ENCODE measurements at places on chromosomes 1 and 21.

- no peak for DNase-seq
These were observed 29.2 kb downstream of the LEMD1 start for GRCh38 chr1:205392650-205393049.

DNA sequence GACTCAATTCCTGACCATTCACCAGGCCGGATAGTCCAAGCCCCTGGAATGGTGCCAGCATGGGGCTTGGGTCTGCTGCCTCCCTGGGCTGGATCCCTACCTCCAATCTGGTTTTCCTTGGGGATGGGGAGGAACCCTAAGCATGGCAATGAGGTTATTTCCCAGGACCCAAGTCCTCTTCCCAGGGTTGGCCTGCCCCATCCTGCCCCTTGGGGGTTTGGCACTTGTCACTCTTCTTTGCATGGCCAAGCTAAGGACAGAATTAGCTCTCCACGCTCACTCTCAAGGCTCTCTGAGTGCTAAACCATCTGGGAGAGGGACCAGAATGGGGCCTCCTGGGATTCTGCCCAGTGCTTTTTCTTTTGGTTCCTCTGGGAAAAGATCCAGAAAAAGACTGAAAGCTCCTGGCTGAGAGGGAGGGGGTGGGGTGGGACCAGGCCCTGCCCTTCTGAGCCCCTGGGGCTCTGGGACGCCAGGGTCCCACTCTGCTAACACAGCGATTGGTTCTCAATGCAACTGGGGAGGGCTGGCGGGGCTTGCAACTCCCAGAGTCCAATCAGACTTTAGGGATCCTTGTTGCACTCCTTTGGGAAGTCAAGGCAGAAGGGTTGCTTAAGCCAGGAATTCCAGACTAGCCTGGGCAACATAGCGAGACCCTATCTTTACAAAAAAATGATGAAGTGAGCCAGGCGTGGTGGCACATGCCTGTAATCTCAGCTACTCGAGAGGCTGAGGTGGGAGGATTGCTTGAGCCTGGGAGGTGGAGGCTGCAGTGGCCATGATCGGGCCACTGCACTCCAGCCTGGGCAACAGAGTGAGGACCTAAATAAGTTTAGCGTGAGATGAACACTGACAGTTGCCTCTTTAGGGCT lies 52.7 kb downstream of the DHRS3 start:
- no peak for DNase-seq

DNA sequence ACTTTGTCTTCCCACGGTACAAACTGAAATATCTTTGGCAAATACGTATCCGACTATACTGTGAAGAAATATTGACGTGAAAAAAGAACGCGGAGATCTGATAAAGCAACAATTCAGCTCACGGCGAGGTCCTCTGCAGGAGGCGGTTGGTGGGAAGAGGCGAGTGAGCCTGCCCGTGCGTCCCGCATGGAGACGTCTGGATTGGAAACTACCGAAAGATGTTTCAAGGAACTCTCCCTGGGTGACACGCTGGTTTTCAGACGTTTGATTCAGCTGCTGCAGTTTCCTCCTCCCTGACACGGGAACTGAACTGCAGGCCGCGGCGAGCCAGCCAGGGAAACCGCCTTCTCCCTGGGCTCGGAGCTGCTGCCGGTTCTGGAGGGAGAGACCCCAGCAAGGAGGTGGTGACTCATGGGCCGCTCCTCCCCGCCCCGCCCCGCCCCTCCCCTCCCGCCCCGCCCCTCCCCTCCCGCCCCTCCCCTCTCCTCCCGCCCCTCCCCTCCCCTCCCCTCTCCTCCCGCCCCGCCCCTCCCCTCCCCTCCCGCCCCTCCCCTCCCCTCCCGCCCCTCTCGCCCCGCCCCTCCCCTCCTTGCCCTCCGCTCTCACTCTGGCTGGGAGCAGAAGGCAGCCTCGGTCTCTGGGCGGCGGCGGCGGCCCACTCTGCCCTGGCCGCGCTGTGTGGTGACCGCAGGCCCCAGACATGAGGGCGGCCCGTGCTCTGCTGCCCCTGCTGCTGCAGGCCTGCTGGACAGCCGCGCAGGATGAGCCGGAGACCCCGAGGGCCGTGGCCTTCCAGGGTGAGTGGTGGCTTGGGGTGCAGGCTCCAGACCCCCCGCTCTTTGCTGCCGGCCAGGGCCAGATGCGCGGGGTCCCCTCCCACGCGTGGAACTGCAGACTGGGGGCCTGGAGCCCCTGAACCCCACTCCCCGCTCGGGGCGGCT lies at the start of gene COL6A1:
COL6A1 (plus strand) TSS at position 620 of the 941 bp plus-strand sequence; CDS start at position 701, 81 bp downstream.
- peak; percentile 69 for DNase-seq

DNA sequence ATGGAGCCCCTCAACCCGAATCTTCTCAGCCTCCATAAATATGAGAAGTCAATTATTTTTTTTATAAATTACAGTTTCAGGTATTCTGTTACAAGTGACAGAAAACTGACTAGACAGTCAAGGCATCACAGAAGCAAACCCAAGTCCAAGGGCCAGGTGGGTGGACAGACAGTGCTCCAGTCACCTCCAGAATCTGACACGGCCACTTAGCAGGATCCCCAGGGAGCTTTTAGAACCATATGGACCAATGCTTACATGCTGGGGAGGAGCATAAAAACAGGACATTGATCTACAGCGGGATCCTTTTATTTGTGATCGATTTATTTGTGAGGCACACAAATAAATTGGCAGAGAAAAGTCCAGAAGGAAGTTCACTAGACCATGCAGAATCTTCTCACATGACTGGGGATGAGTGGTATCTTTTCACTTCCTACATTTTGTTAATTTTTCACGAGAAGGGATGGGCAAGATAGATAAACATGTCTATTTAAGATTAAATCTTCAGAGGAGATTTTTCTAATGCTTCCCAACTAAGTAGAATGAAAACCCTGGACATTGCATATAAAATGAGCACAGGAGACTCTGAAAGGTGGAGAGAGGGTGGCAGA lies 15.0 kb downstream of the ZNF496 start:
- no peak for DNase-seq

DNA sequence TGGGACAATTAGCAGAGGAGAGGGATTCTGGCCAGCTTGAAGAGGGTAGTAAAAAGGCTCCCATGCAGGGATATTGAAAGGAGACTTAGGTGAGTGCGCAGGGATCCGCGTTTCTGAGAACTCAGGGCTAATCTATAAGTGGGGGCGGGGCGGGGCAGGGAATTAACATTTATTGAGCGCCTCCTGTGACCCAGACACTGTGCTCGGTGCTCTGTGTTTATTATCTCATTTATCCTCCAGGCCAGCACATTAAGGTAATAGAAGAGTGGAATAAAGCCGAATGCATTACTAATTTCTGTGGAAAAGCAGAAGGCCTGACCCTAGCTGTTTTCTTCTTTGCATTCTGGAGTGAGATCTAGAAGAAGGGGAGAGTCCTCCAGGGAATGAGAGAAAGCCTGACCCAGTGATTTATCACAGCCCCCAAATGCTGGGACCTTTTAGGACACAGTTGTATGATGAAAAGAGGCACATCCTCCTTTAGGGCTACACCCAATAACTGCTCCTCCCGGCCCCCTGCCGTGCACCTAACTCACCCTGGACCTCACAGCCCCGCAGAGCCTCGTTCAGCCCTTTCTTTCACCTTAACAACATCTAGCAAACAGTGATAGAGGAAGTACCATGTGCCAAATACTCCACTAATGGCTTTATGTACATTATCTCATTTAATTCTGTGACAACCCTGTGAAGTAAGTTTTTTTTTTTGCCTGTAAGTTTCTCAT lies 317.6 kb downstream of the PBX1 start:
- DNase-seq: no peak

GRCh38 chr1:89548122-89548857 lies 23.7 kb downstream of the LRRC8B start:
- no peak for DNase-seq

GRCh38 chr1:72285074-72285425 lies 2.7 kb upstream of the NEGR1 start:
- no peak for DNase-seq

GRCh38 chr1:19656134-19656779 lies 8.4 kb upstream of the HTR6 start:
- DNase-seq: no peak

- DNase-seq: no peak
These were observed 102.3 kb downstream of the OMA1 start for GRCh38 chr1:58443986-58444868.

GRCh38 chr1:24769656-24770651 lies 24.7 kb downstream of the CLIC4 start:
- DNase-seq: peak; percentile 95

GRCh38 chr1:172146141-172146850 lies 274.2 kb upstream of the C1orf105 start:
- DNase-seq: no peak

GRCh38 chr1:210755991-210756659 lies 377.8 kb downstream of the KCNH1 start:
- DNase-seq: no peak

GRCh38 chr1:200620273-200621131 lies at the start of gene KIF14:
KIF14 (minus strand) TSS chr1:200620751; CDS start chr1:200618723, 2,028 bp downstream.
- peak; percentile 92 for DNase-seq

GRCh38 chr1:212488436-212489283 lies 55.9 kb downstream of the NENF start:
- DNase-seq: peak; percentile 37

DNA sequence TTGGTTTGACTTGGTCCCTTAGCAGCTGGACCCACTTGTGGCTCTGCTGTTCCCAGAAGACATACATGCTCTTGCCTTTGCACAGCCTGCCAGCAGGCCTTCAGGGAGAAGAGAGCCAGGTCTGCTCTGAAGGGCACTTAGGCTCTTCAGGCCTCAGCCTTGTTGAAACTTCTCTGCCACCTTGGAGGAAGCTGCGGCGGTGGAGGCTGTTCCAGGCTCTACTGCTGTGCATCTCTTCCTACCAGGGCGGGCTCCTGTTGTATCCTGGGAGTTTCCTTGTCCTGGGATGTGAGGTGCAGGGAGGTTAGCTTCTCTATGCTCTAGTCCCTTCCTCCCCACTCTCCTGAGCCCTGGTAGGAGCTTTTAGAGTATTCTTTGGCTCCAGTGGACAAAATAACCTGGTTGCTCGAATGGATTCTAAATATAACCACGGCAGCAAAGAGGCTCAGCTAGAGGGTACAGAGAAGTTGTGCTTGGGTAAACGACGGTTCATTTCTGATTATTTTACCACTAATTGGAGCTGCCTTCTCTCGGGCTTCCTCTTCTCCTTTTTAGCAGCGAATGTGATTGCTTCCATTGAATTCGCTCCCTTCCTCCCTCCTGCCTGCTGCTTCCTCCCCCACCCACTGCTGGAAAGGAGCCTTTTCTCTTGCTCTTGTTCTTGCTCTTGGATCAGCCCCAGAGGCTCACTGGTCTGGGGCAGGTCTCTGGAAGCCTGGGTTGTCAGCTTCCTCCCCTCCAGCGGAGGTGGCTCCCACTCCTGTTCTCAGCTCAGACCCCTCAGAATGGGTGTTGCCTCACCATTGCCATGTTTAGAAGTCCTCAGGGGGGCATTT lies 126.6 kb upstream of the CACNA1E start:
- no peak for DNase-seq

DNA sequence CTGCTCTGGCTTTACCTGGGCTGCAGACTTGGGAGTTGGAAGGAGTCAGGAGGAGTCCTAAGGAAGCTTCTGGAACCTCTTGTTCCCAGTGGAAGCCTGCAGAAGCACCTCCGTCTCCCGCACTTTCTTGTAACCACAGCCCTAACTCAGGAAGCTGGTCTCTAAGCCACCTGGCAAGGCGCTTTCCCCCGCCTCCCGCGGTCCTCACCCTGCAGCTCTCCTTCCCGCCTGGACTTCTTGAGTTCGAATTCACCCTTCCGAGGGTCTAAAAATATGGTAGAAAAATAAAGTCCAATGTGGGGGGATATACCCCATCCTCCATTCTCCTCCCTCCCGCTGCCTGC lies 15.1 kb downstream of the PAX7 start:
- no peak for DNase-seq

DNA sequence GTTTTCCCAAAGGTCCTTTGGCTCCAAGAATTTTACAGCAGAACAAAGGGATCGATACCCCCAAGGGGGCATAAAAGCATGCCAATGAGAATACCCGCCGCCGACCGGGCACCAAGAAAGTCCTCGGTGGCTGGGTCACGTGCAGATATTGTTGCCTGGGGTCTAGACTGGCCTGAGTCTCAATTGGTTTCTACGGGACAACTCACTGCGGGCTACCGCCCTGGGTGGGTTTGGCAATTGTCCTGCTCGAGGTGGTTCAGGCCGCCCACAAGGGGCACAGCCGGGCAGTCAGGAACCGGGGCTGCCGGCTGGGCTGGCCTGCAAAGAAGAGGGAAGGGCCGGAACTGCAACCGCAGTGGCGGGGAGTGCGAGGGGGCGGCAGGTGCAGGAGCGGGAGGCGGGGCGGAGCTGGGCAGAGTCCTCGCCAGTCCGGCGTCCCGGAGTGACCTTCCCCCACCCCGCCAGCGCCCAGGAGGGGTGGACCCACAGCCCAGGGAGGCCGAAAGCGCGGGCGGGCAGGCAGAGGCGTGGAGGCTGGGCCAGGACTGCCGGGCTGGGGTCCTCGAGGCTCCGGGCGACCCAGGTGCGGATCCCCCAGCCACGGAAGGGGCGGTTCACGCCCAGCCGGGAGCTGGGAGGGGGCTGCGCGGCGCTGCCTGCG lies 926 bp upstream of the ATP1B1 start:
- peak; percentile 47 for DNase-seq

GRCh38 chr1:10625554-10625953 lies 150.8 kb downstream of the PEX14 start:
- no peak for DNase-seq

GRCh38 chr1:12142891-12143630 lies 23.7 kb upstream of the TNFRSF1B start:
- DNase-seq: no peak

DNA sequence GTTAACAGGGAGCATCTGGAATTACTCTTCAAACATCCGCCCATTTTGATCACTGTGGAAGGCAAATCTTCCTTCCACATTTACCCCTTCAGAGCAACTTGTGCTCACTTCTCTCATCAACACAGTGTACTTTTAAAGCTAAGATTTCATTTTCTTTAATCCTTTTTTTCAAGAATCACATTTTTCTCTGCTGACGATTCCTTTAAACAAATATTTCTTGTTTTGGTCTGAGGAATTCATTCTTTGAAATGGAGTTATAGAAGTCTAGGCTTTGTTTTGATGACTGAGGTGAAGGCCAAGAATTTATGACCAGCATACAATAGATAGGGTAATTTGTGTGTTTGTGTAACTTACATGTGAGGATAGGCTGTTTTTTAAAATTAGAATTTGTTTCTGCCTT lies 25.6 kb downstream of the LRRC42 start:
- DNase-seq: no peak
